Cardiac muscle cell (in vitro differentiated cells and primary cell): ENCODE measurements at places on chromosomes 2 and 18.

DNA sequence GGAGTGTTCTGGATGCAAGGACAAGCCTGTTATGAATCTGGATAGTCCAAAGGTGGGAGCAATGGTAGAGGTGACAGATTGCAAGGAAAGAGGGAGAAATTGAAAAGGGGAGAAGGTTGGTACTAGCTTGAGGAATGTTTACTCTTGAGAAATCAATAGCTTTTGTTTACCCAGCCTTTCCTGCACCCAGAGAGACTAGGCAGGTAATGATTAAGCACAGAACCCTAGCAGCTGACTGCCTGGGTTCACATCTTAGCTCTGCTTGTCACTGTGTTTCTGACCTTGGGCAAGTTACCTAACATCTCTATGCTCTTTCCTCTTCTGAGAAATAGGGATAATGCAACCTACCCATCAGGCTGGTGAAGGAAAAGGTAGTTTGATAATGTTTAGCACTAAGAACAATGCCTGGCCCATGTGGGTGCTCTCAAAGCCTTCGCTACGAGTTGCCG lies 178.6 kb downstream of the MGAT5 start:
- no peak for DNase-seq

GRCh38 chr2:225270053-225270452 lies 129.5 kb upstream of the NYAP2 start:
- no peak for DNase-seq

DNA sequence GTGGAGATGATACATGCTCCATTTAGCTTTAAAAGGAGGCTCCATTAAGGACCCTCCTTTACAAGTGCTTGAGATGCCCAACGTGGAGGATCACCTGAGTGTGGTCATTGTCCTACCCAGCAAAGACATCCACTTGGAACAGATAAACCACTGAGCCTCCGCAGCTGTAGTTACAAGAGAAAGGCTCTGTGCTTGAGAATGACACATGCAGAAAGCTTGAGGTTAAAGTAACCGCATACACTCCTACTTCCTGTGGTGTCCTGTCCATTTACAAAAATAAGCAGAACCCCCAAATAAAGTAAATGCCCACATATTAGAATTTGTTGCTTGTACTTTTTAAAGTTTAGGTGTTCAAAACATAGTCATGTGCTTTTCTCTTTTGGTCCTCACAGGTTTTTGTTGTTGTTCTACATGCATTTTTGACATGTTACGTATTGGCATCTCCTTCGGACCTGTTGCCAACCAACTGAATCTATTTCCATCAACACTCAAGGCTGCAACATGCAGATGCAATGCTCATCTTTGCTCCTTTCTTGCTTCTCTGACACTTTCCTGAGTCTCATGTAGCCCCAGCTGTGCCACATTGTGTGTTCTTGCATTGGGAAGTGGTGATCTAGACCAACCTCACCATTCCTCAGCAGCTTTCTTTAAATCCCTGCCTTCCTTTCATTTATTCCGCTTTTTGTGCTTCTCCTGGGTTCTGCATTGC lies 56.0 kb downstream of the SERPINB7 start:
- DNase-seq: no peak

- DNase-seq: no peak
Observed at GRCh38 chr2:63049970-63050333, 678 bp upstream of the OTX1 start.

DNA sequence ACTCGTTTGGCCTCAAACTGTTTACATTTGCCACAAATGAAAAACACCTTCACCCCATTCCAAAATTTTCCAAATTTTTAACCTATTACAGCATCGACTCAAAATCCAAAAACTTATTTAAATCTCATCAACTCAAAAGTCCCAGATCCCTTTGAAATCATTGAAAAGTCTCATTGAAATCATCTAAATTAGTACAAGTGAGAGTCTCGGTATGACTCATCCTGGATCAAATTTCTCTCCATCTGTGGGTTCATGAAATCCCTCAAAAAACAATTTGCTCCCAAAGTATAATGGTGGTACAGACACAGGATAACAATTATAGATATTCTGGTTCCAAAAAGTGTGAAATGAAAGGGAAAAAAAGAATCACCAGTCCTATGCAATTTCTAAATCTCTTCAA lies 65.1 kb downstream of the LRP1B start:
- no peak for DNase-seq

DNA sequence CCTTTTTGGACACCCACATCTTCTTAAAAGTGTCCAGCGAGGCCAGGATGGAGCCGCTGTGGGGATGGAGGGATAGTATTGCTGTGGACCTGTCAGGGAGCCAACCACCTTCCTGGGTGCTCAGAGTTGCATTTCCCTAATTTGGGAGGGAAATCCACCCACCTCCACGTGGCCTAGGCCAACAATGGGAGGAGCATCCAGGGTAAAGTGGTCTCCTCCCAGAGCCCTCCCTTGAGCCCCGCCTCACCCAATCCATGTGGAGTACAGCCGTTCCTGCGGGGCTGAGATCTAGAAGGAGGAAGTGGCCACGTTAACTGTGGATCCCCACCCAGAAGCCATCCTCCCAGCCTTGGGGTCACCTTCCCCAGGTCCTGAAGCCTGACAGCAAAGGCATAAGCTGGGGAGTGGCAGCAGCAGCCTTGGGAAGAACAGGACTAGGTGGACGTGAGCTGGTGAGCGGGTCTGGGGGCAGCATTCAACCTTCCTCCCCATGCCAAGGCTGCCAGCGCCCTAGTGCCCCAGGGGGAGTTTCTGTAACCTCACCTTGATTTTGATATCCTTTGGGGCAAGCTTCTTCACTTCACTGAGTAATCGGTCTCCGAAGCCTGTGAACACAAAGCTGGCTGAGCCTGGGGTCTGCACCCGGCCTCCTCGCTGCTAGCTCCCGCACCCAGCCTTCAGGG lies 6.8 kb downstream of the ACTR1B start:
- DNase-seq: no peak

GRCh38 chr18:59303006-59303405 lies 15.4 kb downstream of the CPLX4 start:
- no peak for DNase-seq

GRCh38 chr2:16722677-16723076 lies 57.0 kb upstream of the CYRIA start:
- no peak for DNase-seq

DNA sequence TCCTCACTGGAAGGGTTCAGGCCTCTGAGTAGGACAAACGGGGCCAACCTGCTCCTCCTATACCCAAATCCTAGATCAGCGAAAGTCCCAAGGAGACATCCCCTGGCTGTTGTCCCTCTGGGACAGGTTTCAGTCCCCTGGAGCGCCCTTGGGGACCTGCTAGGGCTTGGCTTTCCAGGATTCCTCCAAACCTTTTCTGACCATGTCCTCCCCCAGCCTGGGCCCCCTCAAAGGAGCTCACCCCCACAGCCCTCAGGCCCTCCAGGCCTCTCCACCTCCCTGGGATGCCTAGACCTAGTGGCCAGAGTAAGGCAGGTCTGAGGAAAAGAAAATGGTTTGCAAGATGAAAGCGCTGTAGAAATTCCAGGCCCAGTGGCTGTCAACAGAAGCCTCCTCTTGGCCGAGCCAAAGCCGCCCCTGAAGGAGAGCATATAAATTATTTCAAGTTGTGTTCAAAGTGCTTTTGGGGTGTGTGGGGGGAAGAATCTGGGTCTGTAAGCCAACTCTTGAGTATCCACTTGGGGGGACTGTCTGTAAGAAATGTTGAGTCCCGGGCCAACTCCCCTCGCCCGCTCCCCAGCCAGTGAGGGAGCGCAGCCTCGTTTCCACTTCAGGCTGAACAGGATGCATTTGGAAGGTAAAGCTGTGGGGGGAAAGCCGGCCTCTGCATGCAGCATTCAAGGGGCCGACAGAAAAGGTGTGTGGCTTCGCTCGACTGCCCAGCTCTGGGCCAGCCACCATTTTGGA lies 158.6 kb downstream of the DYSF start:
- DNase-seq: no peak
